ENCODE measurements at places on chromosomes 1 and 21. TPM values are rescaled to one million over a fixed set of nuclear protein-coding genes. Genes with fewer than 3 reads are reported as not detected.

- H3K4me1 ChIP-seq: peaks cover 69% of the 10 kb centered on the region
- H3K36me3 ChIP-seq: no peaks in the 10 kb centered on the region
- no peak for DNase-seq
Measured at GRCh38 chr21:41765420-41765821, 1.4 kb downstream of the RIPK4 start.

DNA sequence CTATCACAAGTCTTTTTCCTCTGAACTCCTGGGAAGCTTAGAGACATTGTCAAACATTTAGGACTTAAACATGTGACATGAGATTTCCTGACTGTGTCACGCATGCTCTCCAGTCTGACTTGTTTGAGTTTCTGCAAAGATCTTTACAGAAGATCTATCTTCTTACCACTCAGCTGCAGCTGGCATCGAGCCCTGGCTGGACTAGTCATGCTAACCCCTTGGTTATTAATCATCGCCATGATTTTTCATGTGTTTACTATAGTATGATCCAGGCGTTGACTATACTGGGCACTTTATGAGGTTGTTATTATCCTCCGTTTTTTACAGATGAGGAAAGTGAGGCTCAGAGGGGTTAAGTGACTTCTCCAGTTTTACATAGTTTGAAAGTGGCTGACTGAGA lies 18.1 kb upstream of the IRF2BP2 start:
- no peak for DNase-seq
- H3K36me3 ChIP-seq: no peaks in the 10 kb centered on the region
- H3K4me1 ChIP-seq: peaks cover 37% of the 10 kb centered on the region
- H3K27ac ChIP-seq: peak overlapping the region; percentile 23

- no peaks in the 10 kb centered on the region for H3K36me3 ChIP-seq
- H3K27me3 ChIP-seq: no peaks in the 10 kb centered on the region
- DNase-seq: no peak
- H3K4me3 ChIP-seq: no peak overlapping the region
- no peak overlapping the region for H3K27ac ChIP-seq
Measured at GRCh38 chr1:109802136-109802900, 38.6 kb upstream of the EPS8L3 start.

GRCh38 chr1:53593758-53594380 lies 134.7 kb downstream of the DMRTB1 start:
- peaks cover 29% of the 10 kb centered on the region for H3K36me3 ChIP-seq
- no peak overlapping the region for H3K4me3 ChIP-seq
- peaks cover 4% of the 10 kb centered on the region for H3K4me1 ChIP-seq
- no peak for DNase-seq
- no peaks in the 10 kb centered on the region for H3K27me3 ChIP-seq

- H3K4me3 ChIP-seq: no peak overlapping the region
- DNase-seq: peak; percentile 84
- H3K36me3 ChIP-seq: no peaks in the 10 kb centered on the region
- no peak overlapping the region for H3K27ac ChIP-seq
- H3K27me3 ChIP-seq: no peaks in the 10 kb centered on the region
- no peaks in the 10 kb centered on the region for H3K4me1 ChIP-seq
Measured at GRCh38 chr21:46153247-46154154, 1.9 kb downstream of the FTCD start.

GRCh38 chr1:216936779-216937178 lies 213.6 kb upstream of the ESRRG start:
- H3K27ac ChIP-seq: no peak overlapping the region
- DNase-seq: no peak
- no peaks in the 10 kb centered on the region for H3K27me3 ChIP-seq
- no peak overlapping the region for H3K4me3 ChIP-seq
- H3K4me1 ChIP-seq: no peaks in the 10 kb centered on the region

DNA sequence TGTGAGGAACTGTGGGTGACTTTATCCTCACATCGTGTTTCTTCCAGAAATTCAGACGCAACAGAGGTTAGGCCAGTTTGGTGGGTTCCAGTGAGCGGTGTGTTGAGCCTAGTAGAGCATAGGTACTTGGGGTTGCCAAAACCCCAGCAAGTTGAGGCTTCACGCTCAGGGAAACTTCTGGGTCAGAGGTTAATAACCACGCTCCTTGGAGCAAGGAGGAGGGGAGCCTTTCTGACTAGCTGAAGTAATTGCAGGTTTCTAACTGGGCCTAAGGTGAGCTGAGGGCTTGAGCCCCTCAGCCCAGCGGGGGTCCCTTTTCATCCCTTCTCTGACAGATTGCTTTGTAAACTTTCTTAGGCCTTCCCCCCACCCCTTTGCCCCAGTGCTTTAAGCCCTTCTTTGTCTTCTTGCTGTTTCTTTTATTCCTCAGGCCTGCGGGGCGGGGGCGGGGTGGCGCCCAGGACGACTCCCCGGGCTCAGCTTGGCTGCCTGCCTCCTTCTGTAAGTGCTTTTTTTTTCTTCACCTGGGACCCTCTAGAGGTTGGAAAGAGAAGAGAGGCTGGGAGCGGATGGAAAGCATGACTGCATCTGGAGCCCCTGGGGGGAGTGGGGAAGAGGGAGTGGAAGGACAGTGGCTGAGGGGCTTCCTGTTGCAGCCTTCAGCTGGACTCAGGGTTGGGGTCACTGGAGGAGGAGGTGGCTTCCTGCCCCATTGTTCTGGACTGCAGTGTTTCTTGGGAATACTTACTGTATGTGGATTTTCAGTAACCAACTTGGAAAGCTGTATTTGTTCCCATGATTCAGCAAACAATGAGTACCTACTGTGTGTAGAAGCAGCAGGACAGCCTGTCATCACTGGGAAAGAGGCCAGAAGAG lies 1.3 kb upstream of the ZNF436 start:
- H3K27me3 ChIP-seq: no peaks in the 10 kb centered on the region
- H3K27ac ChIP-seq: peak overlapping the region; percentile 98
- DNase-seq: no peak
- peaks cover 42% of the 10 kb centered on the region for H3K4me1 ChIP-seq
- H3K36me3 ChIP-seq: peaks cover 17% of the 10 kb centered on the region

GRCh38 chr1:236204656-236205055 lies 62.3 kb downstream of the GPR137B start:
- peaks cover 46% of the 10 kb centered on the region for H3K36me3 ChIP-seq
- H3K27ac ChIP-seq: no peak overlapping the region
- H3K4me3 ChIP-seq: no peak overlapping the region

GRCh38 chr1:6148497-6149241 lies 31.5 kb downstream of the CHD5 start:
- H3K36me3 ChIP-seq: no peaks in the 10 kb centered on the region
- no peak overlapping the region for H3K4me3 ChIP-seq
- DNase-seq: no peak
- H3K27me3 ChIP-seq: peaks cover 23% of the 10 kb centered on the region

DNA sequence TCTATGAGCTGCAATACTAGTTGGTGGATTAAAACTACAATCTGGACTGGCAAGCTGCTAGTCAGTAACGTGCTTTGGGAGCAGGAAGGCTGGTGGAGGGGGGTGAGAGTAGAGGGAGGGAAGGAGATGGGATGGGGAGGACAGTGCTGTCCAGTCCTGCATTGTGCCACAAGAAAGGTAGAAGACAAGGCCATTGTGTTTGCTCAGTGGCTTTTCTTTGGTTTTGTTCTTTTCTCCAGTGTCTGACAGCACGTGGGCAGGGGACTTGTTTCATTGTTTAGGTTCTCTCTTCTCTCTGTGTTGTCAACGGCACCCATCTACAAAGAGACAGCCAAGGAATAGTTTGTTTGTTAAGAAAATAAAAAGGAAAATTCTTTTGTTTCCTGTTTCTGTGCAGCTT lies 362.8 kb upstream of the PLXNA2 start:
- no peak overlapping the region for H3K27ac ChIP-seq
- H3K27me3 ChIP-seq: no peaks in the 10 kb centered on the region
- no peak for DNase-seq
- no peak overlapping the region for H3K4me3 ChIP-seq

GRCh38 chr1:204188959-204189639 lies 7.2 kb downstream of the KISS1 start:
- H3K36me3 ChIP-seq: no peaks in the 10 kb centered on the region
- no peak overlapping the region for H3K27ac ChIP-seq
- no peak for DNase-seq
- peaks cover 73% of the 10 kb centered on the region for H3K27me3 ChIP-seq

GRCh38 chr1:20278692-20279130 lies 12.0 kb upstream of the VWA5B1 start:
- no peak overlapping the region for H3K27ac ChIP-seq
- no peak overlapping the region for H3K4me3 ChIP-seq
- no peaks in the 10 kb centered on the region for H3K4me1 ChIP-seq

SPRR2E gene
- not detected for total RNA-seq

FCRL4 gene
- total RNA-seq: not detected

SIM2 gene
- 1.5 TPM for total RNA-seq
